ENCODE measurements at places on chromosomes 4 and X.

DNA sequence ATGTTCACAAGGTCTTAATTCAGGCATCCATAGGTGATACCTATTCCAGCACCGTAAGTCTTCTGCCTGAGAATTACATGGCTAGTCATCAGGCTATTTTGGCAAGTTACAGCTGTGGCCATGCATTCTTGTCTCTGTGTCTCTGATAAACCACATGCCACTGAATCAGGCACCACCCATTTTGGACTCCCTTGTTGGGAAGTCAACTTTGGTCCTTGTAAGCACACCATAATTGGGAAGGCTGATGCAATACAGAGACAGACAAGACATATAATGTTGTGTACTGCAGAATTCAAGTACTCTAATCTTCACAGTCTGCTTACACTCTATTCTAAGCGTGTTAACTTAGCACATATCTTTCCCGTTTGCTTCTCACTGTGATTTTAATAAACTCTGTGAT lies 483.7 kb upstream of the FTHL17 start:
- no peaks in the 10 kb centered on the region for H3K36me3 ChIP-seq
- no peak overlapping the region for H3K27ac ChIP-seq
- no peaks in the 10 kb centered on the region for H3K4me1 ChIP-seq

- no peaks in the 10 kb centered on the region for H3K4me1 ChIP-seq
- H3K27me3 ChIP-seq = no peaks in the 10 kb centered on the region
- no peak for DNase-seq
- H3K27ac ChIP-seq = no peak overlapping the region
- no peak overlapping the region for H3K4me3 ChIP-seq
Measured at GRCh38 chr4:125489952-125490690, 175.4 kb downstream of the FAT4 start.

- H3K27ac ChIP-seq = peak overlapping the region; percentile 20
- peaks cover 16% of the 10 kb centered on the region for H3K4me1 ChIP-seq
- no peaks in the 10 kb centered on the region for H3K36me3 ChIP-seq
- H3K4me3 ChIP-seq = no peak overlapping the region
- no peak for DNase-seq
Measured at GRCh38 chr4:25103418-25103817, 56.8 kb downstream of the SEPSECS start.

DNA sequence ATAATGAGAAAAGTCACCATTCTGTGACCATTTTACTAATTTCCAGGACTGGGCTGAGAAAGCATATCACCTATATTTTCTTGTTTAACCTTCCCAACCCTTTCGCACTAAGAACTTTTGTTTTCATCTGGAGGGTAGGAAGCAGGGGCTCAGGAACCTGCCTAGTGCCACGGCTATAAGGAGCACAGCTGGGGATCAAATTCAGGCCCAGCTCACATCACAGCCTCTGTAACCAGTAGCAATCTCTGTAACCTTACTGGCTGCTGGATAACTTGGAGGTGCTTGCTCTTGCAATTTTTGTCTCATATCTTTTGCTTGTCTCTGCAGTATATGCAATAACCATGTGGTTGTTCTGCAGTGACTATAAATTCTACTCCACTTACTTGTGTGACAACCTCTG lies 76.7 kb upstream of the PLAC1 start:
- no peak overlapping the region for H3K27ac ChIP-seq
- DNase-seq = no peak
- no peaks in the 10 kb centered on the region for H3K36me3 ChIP-seq
- no peak overlapping the region for H3K4me3 ChIP-seq
- H3K27me3 ChIP-seq = no peaks in the 10 kb centered on the region

GRCh38 chrX:132676561-132677186 lies 187.8 kb upstream of the MBNL3 start:
- H3K27ac ChIP-seq = no peak overlapping the region
- no peak overlapping the region for H3K4me3 ChIP-seq
- no peaks in the 10 kb centered on the region for H3K4me1 ChIP-seq
- no peak for DNase-seq

DNA sequence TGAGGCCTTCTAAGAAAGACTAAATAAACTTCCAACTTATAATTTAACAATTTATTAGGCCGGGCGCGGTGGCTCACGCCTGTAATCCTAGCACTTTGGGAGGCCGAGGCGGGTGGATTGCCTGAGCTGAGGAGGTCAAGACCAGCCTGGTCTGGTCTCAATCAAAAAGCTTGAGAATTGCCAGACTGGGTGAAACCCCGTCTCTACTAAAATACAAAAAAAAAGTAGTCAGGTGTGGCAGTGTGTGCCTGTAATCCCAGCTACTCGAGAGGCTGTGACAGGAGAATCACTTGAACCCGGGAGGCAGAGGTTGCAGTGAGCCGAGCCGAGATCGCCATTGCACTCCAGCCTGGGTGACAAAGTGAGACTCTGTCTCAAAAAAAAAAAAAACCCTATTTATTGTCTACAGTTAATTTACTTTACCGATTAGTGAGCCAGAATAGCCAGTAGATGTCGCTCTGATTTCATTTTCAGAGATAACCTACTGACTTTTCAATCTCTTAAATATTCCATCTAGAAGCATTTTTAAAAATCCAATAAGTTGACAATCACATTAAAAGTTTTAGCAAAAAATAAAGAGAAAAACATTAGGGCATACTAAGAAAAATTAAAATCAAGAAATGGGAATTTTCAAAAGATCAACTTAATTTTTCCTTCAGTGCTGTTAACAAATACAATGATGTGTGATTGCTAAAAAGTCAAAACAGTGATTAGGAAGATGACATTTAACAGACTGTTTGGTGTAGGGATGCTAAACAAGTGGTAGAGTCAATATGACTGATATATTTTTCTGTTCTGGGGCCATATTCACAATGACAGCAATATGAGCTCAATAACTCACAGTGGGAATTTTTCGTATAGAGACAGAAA lies 4.3 kb upstream of the SHROOM3 start:
- DNase-seq = no peak
- peaks cover 5% of the 10 kb centered on the region for H3K4me1 ChIP-seq
- H3K27me3 ChIP-seq = no peaks in the 10 kb centered on the region
- H3K36me3 ChIP-seq = no peaks in the 10 kb centered on the region
- H3K27ac ChIP-seq = no peak overlapping the region
- H3K4me3 ChIP-seq = no peak overlapping the region

GRCh38 chr4:141026900-141027299 lies 106.4 kb downstream of the RNF150 start:
- no peaks in the 10 kb centered on the region for H3K27me3 ChIP-seq
- no peak overlapping the region for H3K27ac ChIP-seq
- no peaks in the 10 kb centered on the region for H3K36me3 ChIP-seq
- H3K4me3 ChIP-seq = no peak overlapping the region
- peaks cover 27% of the 10 kb centered on the region for H3K4me1 ChIP-seq

DNA sequence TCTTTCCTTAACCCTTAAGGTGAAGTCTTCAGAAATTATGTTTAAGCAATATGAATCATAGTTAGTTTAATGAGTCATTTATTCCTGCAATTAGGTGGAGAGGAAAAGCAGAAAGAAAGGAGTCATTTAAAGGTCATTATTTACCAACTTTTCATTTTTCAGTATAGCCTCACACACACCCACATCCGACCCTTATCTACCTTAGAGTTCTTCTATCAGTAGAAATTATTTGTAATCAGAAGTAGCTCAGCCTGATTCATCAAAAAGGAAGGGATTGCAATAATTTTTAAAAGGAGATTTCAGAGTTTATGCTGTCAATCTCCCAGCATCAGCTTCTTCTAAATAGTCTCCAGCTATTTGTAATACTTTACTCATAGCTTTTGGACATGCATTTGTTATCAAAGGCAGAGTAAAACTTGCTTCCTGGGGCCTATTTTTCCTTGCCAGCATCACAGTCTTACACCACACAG lies 5.9 kb downstream of the ANXA10 start:
- DNase-seq = no peak
- H3K36me3 ChIP-seq = no peaks in the 10 kb centered on the region
- no peak overlapping the region for H3K4me3 ChIP-seq
- no peaks in the 10 kb centered on the region for H3K4me1 ChIP-seq
- H3K27me3 ChIP-seq = no peaks in the 10 kb centered on the region

DNA sequence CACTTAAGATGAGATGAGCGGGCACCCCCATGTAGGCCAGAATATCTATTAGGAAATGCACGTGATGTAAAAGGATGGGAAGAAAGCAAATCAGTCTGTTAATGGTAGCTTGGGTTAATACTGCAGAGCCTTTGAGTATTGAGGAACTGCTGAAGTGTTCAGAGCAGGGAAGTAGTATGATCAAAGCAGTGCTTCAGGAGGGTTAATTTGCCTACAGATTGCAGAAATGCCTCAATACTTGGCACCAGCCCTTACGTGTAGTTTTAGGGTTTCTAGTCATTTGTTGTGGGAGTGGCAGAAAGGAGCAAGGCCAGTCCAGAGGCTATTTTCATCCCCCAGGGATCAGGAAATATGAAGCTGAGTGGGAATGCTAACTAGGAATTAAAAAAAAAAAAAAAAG lies 19.7 kb downstream of the ZFX start:
- H3K36me3 ChIP-seq = no peaks in the 10 kb centered on the region
- peaks cover 81% of the 10 kb centered on the region for H3K4me1 ChIP-seq
- H3K27me3 ChIP-seq = no peaks in the 10 kb centered on the region
- no peak for DNase-seq

GRCh38 chrX:281166-281999 lies at the start of gene PLCXD1:
Gene PLCXD1, plus strand, starts transcription at chrX:281381. Its CDS starts 2,807 bp downstream, at chrX:284188.
- H3K27ac ChIP-seq = peak within 1 kb of the TSS; percentile 61
- H3K4me1 ChIP-seq = peaks cover 11% of the 10 kb centered on the region
- DNase-seq = no peak
- H3K36me3 ChIP-seq = no peaks in the 10 kb centered on the region
- peak within 1 kb of the TSS; percentile 38 for H3K4me3 ChIP-seq
